ENCODE measurements at places on chromosomes 7 and 10. TPM values are rescaled to one million over a fixed set of nuclear protein-coding genes. Genes with fewer than 3 reads are reported as not detected.

NEUROD6 gene
- total RNA-seq, result not detected

NKX2-3 gene
- total RNA-seq, result 0.09 TPM

IQUB gene
- total RNA-seq, result 0.05 TPM

TRPV5 gene
- total RNA-seq, result 0.23 TPM

DKK1 gene
- total RNA-seq, result 1.1 TPM

MYH16 gene
- total RNA-seq, result not detected

CNTNAP2 gene
- total RNA-seq, result 1.0 TPM
